ENCODE measurements at places on chromosomes 2 and 18.

DNA sequence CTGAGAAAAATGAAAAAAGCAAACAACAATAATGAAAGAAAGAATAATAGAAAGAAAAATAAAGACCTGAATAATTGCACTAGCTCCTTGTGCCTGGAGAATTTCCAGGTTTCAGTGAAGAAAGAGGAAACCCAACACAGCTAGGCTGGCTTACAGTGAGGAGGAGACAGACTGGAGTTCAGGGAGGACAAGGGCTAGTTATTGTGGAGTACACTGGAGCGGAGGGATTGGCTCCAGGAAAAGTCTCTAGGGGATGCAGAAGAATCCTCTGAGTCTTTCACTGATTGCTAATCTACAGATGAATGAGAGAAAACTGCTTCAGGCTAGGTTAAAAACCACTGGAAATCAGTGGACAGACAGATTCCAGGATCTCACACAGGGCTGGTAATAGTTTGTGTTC, 163.6 kb upstream of the RBMS1 start:
- no peak for DNase-seq

GRCh38 chr2:99035920-99036319, 99.9 kb upstream of the CRACDL start:
- DNase-seq: no peak

- DNase-seq: no peak
Observed at GRCh38 chr2:109409321-109410038, 204.3 kb downstream of the SEPTIN10 start.

DNA sequence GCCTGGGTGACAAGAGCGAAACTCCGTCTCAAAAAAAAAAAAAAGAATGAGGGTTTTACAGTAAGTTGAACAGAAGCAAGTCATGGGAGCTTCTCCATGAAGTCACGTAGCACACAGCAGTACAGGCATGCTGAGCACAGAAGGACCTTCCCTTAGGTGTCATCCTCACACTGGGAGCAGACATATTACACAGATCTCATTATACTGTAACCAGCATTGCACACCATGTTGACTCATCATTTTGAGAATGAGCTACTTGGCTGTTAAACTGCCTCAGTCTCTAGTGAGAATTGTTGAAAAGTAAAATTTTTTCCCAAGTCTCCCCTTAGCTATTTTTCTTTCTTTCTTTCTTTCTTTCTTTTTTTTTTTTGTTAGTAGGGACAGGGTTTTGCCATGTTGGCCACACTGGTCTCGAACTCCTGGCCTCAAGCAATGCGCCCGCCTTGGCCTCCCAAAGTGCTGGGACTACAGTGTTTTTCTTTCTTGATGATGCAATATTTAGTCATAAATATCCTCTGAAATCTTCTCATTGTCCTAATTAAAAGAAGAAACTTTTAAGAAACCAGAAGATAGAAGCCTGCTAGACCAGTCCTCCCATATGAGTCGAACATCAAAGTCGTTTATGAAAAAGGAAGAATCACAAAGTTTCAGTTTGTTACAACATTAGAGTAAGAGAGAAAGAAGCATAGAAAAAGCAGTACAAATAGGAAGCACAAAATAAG, 37.9 kb upstream of the PPP1CB start:
- DNase-seq: no peak

DNA sequence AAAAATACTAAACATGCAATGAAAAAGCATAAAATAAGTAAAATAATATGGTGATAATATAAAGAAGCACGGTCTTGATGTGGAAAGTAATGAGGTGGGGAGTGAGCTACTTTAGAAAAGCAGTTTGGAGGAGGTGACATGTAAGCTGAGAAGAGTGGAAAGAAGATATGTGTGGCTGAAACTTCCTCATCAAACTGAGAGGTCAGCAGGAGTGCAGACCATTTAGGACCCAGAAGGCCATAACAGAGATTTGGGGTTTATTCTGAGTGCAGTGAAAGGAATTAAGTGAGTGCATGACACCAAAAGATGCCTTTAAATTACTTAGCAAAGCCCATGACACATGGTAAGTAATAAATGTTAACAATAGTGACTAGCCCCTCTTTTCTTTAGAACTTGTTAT, 24.4 kb upstream of the TMEM182 start:
- no peak for DNase-seq

Measured in stimulated activated CD4-positive, alpha-beta T cell treated with anti-CD3 and anti-CD28 coated beads, TNF-alpha, amount 100 ng/mL, for 24 hours (primary cell).